ENCODE measurements at places on chromosomes 13 and 19.

DNA sequence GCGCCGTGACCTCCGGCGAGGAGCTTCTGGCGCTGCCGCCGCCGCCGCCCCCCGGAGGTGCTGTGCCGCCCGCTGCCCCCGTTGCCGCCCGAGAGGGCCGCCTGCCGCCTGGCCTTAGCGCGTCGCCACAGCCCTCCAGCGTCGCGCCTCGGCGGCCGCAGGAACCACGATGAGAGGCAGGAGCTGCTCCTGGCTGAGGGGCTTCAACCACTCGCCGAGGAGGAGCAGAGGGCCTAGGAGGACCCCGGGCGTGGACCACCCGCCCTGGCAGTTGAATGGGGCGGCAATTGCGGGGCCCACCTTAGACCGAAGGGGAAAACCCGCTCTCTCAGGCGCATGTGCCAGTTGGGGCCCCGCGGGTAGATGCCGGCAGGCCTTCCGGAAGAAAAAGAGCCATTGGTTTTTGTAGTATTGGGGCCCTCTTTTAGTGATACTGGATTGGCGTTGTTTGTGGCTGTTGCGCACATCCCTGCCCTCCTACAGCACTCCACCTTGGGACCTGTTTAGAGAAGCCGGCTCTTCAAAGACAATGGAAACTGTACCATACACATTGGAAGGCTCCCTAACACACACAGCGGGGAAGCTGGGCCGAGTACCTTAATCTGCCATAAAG, 4.8 kb downstream of the PDX1 start:
- no peak for DNase-seq

DNA sequence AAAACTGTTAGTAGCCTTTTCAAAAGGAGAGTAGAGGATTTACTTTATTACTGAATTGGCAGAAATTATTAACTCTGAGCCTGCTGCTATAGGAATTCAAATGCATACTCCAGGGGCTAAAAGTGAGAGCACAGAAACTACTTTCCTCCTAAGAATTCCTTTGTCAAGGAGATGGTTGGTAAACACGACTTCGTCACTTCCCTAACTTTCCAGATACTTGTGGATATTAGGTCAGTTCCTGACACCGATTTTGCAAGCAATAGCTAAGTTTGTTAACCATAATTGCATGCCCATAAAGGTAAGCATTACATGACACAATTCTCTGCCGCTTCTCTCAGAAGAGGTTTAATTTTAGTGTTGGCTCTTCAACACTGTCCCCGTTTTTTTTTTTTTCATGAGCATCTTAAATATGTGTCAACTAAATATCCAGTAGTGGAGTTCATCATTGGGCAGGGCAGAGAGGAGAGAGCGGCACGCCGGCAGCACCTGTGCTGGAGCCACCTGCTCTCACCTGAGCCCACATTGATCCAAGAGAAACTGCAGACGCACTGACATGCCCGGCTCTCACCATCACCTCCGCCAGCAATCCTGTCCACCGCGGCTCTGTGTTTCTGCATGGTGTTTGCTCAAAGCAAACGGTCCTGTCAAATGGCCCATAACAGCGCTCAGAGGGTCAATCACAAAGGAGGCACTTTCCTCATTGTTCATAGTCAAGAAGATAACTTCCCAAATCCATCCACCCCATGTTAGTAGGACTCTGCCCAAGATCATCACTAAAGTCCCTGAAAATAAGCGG, 2.6 kb downstream of the MED26 start:
- no peak for DNase-seq

- DNase-seq = no peak
These were observed 3.8 kb upstream of the IFNL4 start for GRCh38 chr19:39252458-39252857.

DNA sequence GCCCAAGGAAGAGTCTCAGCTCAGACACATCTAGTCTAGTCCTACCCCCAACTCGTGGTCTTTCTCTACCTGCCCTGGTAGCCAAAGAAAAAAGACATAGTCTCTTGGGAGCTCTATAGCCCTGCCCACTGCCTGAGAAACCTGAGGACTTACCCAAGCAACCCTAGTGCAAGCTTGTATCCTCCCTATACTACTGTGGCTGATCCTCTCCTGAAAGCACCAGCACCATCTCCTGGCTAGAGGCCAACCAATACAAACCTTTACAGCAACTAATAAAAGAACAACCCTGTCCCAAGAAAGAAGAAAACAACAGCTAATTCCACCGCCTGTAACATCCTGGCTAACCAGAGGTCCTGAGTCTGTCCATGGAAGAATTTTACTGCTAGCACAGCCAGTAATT, 532.4 kb downstream of the SLITRK6 start:
- no peak for DNase-seq

DNA sequence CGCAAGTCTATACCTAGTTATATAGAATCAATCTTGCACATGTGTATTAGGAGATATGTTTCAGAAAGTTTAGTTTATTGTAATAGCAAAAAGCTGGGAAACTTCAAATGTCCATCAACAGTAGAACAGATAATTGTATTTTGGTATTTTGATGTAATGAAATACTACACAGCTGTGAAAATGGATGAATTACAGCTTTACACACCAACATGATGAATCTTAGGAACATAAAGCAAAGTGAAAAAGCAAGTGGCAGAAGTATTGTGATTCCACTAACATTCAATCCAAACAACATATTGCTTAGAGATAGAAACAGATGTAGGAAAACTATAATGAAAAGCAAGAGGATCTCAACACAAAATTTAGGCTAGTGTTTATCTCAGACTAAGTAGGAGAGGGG, 72.5 kb downstream of the RUBCNL start:
- DNase-seq = no peak

GRCh38 chr13:31437975-31438374, 238.2 kb downstream of the B3GLCT start:
- no peak for DNase-seq

- no peak for DNase-seq
These were observed 8.4 kb upstream of the ZNF587 start for GRCh38 chr19:57841122-57841763.

All from NCI-H2171 (cell line).